ENCODE measurements at places on chromosomes 13 and 19.

GRCh38 chr13:105031306-105031705, 1504.2 kb downstream of the EFNB2 start:
- no peak for DNase-seq

DNA sequence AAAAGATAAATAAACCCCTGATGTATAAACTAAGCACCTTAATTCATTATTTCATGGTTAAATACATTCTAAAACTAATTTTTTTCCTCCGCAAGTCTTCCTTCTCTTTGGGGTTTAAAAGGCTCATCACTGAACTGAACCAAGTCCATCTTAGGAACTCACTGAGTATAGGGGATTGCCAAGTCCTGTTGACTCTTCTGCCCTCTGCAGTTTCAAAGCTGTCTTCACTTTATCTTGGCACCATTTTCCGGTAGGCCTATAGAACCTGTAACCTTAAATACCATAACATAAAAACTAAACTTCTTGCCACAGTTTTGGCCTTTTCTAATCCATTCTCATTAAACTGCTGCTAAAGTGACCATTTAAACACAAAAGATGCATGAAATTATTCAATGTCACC, 66.5 kb upstream of the USPL1 start:
- DNase-seq = no peak

GRCh38 chr13:59354665-59355369, 808.9 kb downstream of the DIAPH3 start:
- DNase-seq = no peak

GRCh38 chr19:33507021-33507956, 14.3 kb downstream of the PEPD start:
- DNase-seq = no peak

DNA sequence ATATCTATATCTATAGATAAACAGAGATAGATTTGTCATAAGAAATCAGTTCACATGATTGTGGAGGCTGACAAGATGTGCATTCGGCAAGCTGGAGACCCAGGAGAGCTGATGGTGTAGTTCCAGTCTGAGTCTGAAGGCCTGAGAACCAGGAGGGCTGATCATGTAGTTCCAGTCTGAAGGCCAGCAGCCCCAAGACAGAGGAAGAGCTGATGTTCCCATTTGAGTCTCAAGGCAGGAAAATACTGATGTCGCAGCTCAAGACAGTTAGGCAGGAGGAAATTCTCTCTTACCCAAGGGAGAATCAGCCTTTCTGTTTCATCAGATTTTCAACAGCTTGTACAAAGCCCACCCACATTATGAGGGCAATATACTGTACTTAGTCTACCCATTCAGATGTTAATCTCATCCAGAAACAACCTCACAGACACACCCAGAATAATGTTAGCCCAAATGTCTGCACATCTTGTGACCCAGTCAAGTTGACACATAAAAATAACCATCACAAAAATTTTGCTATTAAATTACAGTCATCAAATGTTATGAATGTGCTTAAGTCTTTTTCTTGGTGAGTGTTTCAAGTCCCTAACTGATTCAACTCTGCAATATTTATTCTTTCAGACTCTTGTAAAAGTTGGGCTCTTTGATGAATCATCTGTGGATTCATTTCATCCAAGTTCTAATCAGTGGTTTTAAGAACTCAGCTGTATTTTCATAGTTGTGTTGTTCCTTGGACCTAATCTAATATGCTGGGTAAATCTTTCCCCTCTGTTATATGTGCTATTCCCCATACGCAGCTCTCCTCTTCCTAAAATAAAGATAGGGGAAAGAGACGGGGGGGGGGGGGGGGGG, 22.7 kb upstream of the LRCH1 start:
- no peak for DNase-seq

DNA sequence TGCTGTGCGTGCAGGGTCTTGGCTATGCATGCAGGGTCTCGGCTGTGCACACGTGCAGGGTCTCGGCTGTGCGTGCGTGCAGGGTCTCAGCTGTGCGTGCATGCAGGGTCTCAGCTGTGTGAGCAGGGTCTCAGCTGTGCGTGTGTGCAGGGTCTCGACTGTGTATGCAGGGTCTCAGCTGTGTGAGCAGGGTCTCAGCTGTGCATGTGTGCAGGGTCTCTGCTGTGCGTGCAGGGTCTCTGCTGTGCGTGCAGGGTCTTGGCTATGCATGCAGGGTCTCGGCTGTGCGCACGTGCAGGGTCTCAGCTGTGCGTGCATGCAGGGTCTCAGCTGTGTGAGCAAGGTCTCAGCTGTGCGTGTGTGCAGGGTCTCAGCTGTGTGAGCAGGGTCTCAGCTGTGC, 42.5 kb downstream of the RAB20 start:
- DNase-seq = no peak

- DNase-seq = no peak
These were observed 10.1 kb downstream of the FOSB start for GRCh38 chr19:45477713-45478453.

DNA sequence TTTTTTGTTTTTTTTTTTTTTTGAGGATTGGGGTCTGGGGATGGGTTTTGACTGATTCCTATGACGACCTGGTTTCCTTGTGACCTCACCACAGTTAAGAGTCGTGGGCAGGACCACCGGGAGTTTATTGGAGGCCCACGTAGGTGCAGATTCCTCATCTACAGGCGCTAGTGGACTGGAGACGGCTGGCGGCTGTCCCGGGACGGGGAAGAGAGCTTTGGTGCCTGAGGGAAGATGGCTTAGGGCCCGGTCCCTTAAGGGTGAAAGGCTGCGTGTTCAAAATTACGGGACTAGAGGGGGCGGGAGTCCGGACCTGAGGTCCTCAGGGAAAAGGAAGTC, 682 bp upstream of the TEAD2 start:
- no peak for DNase-seq

- no peak for DNase-seq
These were observed 84.6 kb downstream of the NALCN start for GRCh38 chr13:101331731-101332130.

GRCh38 chr13:112348642-112349345, 27.4 kb upstream of the SPACA7 start:
- DNase-seq = no peak

GRCh38 chr13:43301346-43301969, 278.1 kb downstream of the DNAJC15 start:
- no peak for DNase-seq

DNA sequence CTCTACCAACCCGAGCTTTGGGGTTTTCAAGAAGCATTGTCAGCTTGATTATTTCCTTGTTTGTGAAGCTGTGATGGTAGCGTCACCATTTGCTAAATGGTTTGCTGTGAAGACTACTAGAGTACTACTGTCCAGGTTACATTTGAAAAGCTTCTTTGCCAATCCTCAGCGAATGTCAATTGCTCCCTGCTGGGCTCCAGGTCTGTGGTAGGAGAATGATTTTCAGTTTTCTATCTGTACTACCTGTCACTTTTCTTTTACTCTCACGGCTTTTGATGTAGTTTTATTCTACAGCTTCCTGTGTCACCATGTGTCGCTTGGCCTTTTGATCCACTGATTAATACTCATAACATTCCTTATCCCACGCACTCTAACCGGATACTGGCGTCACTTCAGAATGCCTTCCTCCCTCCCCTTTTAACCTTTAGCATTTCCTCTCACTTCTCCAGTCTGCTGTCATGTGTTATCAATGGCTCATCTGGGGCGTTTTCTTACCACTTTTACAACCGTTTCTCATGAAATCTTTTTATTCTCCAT, 7.5 kb upstream of the GPR183 start:
- DNase-seq = no peak

GRCh38 chr19:14731200-14731599, 41.4 kb downstream of the ZNF333 start:
- no peak for DNase-seq

DNA sequence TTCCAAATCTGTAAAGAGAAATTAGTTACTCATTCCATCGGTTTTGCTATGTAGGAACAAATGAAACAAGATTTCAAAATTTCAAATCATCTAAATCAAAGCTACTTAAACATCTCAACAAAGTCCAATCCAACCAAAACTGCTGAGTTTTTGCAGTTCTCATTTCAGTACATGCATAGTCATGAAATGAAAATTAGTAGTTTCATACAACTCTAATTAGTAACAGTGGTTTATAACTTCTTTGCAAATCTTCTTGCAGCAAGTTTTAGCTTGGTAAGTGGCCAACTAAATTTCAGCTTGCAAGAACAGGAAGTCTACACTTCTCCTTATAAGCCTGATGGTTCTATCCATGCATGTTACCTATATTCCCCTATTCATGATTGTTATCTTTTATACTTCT, 75.6 kb downstream of the SPRY2 start:
- DNase-seq = no peak

- DNase-seq = no peak
These were observed 10.2 kb upstream of the SULT2B1 start for GRCh38 chr19:48541813-48542212.

- DNase-seq = no peak
These were observed 30.4 kb upstream of the SLC1A5 start for GRCh38 chr19:46818812-46819211.

DNA sequence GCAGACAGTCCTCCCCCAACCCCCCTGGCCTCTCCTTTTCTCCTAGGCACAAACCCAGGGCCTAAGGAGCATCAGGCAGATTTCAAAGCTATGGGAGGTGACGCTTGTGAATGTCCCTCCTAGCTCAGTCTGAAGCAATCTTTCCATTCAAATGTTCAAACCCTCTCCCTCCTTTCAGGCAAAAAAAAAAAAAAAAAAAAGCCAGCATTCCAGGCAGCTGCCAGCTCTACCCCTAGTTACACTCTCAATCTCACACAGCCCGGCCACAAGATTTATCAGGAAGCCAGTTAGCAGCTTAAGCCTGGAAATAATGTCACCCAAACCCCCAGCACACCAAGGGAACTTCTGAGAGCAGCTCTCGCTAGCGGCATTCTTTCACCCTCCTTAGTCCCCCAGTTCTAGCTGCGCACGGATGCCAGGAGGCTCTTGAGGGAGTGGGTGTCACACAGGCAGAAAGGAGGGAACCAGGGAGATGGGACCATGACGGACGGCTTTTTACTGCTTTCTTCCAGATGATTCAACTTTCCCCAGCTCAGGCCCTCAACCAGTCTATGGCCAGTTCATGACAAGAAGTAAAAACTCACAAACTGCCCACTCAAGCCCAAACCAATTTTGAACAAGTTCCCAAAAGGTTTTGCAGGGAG, 6.3 kb downstream of the SH3GL1 start:
- no peak for DNase-seq

DNA sequence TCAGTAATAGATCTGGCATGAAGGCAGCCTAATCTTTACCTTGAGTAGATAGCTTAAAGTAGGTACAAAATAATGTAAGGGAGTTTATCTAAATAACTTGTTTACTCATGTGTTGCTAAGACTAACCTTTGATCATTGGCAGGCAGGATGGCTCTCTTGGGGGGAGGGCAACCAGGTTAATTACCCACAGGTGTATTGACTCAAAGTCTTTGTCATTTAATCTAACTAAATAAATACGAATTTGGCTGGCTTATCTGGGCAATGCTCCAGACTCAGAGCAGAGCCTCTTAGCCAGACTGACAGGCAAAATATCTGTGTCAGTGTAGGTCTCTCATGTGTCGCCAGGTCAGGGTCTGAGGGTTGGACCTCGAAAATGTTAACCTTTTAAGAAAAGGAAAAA, 283.4 kb upstream of the KLHL1 start:
- no peak for DNase-seq

GRCh38 chr19:35043906-35044305, 2.4 kb downstream of the HPN start:
- no peak for DNase-seq

DNA sequence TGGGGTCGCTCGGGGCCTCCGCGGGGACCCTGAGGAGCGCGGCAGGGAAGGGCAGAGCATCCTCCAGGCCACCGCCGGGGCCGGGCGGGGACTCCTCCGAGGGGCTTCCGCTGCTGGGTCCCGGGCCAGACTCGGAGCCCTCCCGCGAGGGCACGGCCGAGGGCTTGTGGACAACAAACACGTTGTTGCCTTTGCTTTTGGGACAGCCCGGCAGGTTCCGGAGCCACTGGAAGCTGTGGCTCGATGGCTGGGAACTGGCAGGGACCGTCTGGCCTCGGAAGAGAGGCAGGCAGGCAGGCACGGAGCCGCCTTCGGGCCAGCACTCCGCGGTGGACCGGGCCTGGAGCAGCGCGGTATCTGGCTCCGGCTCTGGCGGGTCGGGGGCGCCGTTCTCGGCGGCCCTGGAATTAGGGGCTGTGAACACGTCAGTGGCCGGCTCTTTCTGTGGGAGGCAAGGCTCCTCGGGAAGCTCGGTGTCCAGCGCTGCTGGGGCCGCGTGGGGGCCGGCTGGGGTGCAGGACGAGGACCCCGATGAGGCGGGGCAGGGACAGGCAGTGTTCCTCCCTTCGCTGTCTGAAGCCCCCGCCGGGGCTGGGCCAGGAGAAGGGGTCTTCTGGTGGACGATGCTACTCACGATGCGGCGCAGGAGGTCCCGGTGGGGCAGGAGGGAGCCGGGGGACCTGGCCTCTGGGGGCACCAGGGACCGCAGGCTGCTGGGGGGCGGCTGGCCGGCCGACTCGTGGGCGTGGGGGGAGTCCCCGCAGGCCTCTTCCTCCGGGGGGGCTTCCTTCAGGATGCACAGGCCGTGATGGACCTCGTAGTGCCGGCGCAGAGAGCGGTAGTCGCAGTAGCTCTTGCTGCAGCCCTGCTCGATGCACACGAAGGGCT, 27.6 kb downstream of the ZNF541 start:
- no peak for DNase-seq

DNA sequence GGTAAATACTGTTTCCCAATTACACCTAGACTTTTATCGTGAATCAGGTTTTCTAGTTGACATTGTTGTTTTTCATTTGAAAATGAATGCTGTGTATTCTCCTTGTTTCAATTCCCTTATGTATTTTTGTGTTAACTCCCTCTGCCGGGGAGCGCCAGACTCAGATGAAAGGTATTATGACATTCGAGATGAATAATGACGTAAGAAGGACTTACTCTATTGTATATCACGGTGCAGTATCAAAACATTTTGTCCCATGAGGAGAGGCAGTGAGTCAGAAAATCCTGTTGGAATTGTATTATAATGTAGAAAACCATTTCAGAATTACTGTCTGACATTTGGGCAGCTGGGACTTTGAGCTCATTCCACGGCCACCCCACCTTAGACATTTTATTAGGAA, 61.6 kb downstream of the LRCH1 start:
- DNase-seq = no peak

GRCh38 chr19:17491287-17491686, 20.2 kb upstream of the PGLS start:
- DNase-seq = no peak

DNA sequence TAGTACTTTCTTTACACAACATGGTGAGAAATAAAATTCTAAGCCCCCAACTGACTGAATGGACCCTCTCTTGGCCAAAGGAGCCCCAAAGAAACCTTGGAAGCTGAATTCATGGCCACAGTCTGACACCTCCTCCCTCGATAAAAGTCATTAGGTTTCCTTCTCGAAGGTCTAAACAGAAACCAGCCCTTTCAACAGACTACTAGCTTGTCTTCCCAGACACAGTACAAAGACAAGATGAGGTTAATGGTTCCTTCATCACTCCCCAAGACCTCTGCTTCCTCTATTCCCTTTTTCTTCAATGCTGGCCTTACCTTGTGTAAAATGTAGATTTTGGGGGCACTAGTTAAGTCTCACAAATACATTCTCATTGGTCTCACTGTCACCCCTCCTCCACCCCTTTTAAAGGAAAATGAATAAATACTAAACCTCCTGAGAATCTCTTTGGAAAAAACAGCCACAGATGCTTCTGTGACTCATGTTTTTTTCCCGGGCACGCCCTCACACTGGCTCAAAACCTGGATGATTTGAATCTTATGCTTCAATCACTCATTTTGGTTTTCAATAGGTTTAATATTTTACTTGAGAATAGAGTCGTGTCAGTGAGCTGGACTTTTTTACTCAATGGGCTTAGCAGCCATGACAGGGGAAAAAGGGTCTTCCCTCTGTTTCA, 65.8 kb upstream of the MED4 start:
- no peak for DNase-seq

GRCh38 chr13:85529218-85529594, 270.0 kb downstream of the SLITRK6 start:
- no peak for DNase-seq
